Cardiac muscle cell (in vitro differentiated cells and primary cell): ENCODE measurements at places on chromosomes 16 and 17. TPM values are rescaled to one million over a fixed set of nuclear protein-coding genes. Genes with fewer than 3 reads are reported as not detected.

Gene SHMT1
- polyA plus RNA-seq = 24.8 and 30.6 TPM in 2 replicates

Gene SMG6
- polyA plus RNA-seq = 23.0 and 25.9 TPM in 2 replicates

Gene CHST4
- not detected in 2 replicates for polyA plus RNA-seq

Gene MYLK3
- polyA plus RNA-seq = 57.5 and 57.8 TPM in 2 replicates

Gene ACSM3
- polyA plus RNA-seq = 1.8 and 2.0 TPM in 2 replicates

Gene ETV4
- 1.9 and 2.4 TPM in 2 replicates for polyA plus RNA-seq

Gene RPGRIP1L
- 8.0 and 10.4 TPM in 2 replicates for polyA plus RNA-seq

Gene MT1E
- 4.5 and 4.7 TPM in 2 replicates for polyA plus RNA-seq

Gene TEDC2
- polyA plus RNA-seq = 30.7 and 34.4 TPM in 2 replicates

Gene HBA1
- 1.8 TPM in 1 of 2 replicates, not detected in the other for polyA plus RNA-seq

Gene NACA2
- not detected in 2 replicates for polyA plus RNA-seq

Gene CHRNE
- 0.32 and 1.1 TPM in 2 replicates for polyA plus RNA-seq

Gene MT4
- polyA plus RNA-seq = not detected in 2 replicates

Gene CDC27
- 52.9 and 68.8 TPM in 2 replicates for polyA plus RNA-seq

Gene CD300H
- polyA plus RNA-seq = not detected in 2 replicates

Gene SP6
- polyA plus RNA-seq = 4.6 and 5.0 TPM in 2 replicates

Gene VMO1
- polyA plus RNA-seq = 1.1 and 1.2 TPM in 2 replicates

Gene IRX5
- polyA plus RNA-seq = 22.0 and 24.7 TPM in 2 replicates

Gene TMIGD1
- not detected in 2 replicates for polyA plus RNA-seq

Gene KRT23
- not detected in 2 replicates for polyA plus RNA-seq

Gene DNASE1L2
- polyA plus RNA-seq = 0.68 and 1.3 TPM in 2 replicates

Gene GRIN2C
- polyA plus RNA-seq = 0.71 and 1.1 TPM in 2 replicates

Gene HOXB4
- 5.4 TPM in 2 replicates for polyA plus RNA-seq

Gene CHST5
- polyA plus RNA-seq = 0.05 TPM in 1 of 2 replicates, not detected in the other

Gene GH2
- polyA plus RNA-seq = 0.35 TPM in 1 of 2 replicates, not detected in the other

Gene ZCCHC14
- 7.9 and 8.2 TPM in 2 replicates for polyA plus RNA-seq

Gene KRTAP16-1
- polyA plus RNA-seq = not detected in 2 replicates
